ENCODE measurements at places on chromosomes 6 and 20. TPM values are rescaled to one million over a fixed set of nuclear protein-coding genes. Genes with fewer than 3 reads are reported as not detected.

GRCh38 chr6:7073082-7073820 lies 34.5 kb upstream of the RREB1 start:
- no peak for DNase-seq

- no peak for DNase-seq
Measured at GRCh38 chr6:139640448-139640847, 266.0 kb upstream of the CITED2 start.

The TGM2 gene
- total RNA-seq = 137 TPM

The GSTA3 gene
- not detected for total RNA-seq

DNA sequence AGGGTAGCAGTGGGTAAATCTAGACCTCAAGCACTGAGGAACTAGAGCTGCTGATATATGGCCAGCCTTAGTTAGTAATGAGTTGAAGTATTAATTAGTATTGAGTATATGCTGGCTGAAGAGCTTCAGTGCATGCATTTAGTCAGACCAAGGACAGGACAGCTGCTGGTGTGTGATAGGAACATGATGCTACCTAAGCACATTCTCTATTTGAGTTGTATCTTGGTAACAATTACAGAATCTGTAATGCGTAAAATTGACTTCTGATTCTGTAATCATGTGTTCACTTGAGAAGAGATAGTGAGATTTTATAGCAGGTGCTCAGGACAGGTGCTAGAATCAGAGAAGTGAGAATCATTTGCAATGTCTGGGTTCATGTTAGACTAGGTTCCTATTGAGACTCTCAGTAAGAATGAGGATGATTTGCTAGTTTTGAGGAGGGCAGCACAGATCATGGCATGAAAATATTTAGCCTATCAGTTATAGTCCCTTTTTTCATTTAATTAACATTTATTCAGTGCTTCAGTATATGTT lies 369.4 kb upstream of the HS3ST5 start:
- DNase-seq = no peak

DNA sequence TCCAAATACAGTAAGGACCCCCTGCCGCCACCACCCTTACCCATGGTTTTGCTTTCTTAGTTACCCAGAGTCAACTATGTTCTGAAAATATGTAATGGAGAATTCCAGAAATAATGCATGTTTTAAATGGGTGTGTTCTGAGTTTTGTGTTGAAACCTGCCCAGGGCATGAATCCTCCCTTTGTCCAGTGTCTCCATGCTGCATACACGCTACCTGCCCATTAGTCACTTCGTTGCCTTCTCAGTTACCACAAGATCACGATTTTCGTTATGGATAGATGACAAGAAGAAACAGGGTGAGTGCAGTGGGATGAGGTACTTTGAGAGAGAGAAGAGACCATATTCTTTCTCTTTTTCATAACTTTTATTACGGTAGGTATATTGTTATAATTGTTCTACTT lies 10.6 kb downstream of the FARS2 start:
- DNase-seq = no peak

GRCh38 chr6:83770910-83771309 lies 62.0 kb upstream of the SNAP91 start:
- DNase-seq = no peak

DNA sequence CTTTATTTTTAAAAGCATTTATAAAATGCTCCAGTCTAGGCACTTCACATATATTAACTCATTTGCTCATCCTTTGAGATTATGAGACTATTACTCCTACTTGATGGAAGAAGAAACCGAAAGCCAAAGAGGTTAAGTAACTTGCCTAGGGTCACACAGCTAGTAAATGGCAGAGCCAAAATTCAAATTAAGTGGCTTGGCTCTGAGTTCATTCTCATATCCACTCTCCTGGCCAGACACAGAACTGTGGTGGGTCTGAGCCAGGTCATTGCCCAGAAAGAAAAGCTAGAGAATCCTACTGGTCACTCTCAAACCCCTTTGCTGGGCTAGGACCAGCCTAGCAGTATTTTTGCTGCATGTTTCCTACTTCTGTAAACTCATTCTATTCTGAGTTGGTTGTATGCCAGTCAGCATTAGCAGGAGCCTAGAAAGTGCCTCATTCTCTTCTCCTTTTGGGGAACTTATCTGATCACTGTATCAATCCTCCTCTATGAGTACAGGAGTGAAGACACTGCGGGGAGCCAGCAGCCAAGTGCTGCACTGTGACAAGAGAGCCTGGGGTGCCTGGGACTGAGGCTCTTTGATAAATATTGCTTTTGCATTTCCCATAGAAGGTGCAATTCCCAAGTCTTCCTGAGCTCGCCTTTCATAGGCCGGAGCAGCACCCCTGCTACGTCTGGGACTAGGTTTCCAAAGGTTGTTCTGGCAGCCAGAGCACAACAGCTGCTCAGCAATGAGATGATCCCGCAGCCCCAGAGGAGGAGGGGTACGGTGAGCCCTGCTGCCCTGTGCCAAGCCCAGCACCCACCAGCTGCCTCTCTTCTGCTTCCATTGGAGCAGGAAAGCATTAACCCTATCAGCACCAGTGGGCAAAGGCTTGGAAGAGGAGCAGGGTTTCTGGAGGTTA lies 728.3 kb downstream of the MAFB start:
- no peak for DNase-seq

GRCh38 chr6:85126485-85127167 lies 323.3 kb upstream of the NT5E start:
- no peak for DNase-seq

- DNase-seq = no peak
Measured at GRCh38 chr6:38725414-38726183, 10.5 kb downstream of the DNAH8 start.

DNA sequence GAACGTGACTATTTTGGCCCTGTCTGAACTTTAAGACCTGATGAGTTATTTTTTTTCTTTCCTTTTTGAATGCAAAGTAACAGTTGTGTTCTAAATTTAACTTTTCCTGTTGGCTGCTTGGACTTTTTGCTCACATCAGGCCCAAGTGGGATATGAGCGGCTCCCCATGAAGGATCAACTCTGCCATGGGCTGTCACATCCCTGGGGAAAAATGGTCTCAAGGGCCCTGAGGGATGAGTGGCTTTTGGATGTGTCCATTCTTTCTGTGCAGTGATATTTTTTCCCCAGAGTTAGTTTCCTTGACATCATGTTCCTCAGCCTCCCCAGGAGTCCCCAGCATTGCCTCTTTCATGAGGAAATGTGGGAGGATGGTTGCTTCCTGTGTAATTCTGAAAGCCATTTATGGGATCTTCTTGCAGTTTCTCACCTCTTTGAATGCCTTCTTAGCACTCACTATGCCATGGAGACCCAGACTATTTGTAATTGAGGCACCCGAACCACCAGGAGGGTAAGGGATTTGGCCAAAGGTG lies 92.5 kb downstream of the SLC24A3 start:
- DNase-seq = no peak

GRCh38 chr20:38610521-38610920 lies 8.9 kb downstream of the ARHGAP40 start:
- peak; percentile 37 for DNase-seq

The OR2B6 gene
- not detected for total RNA-seq

GRCh38 chr6:20569000-20569610 lies 34.8 kb downstream of the CDKAL1 start:
- DNase-seq = peak; percentile 39

The CLDN20 gene
- total RNA-seq = not detected

The RAET1L gene
- 3.1 TPM for total RNA-seq

The HLA-DOA gene
- total RNA-seq = not detected

The ANKRD66 gene
- not detected for total RNA-seq

The UBR2 gene
- total RNA-seq = 8.3 TPM

The WFDC11 gene
- not detected for total RNA-seq

The RFX6 gene
- not detected for total RNA-seq

The CST2 gene
- total RNA-seq = not detected

- no peak for DNase-seq
Measured at GRCh38 chr6:75331151-75331550, 46.6 kb upstream of the TMEM30A start.

- DNase-seq = peak; percentile 55
Measured at GRCh38 chr6:57173886-57174510, 1.9 kb downstream of the BAG2 start.

- DNase-seq = no peak
Measured at GRCh38 chr6:50939931-50940330, 121.3 kb downstream of the TFAP2B start.

DNA sequence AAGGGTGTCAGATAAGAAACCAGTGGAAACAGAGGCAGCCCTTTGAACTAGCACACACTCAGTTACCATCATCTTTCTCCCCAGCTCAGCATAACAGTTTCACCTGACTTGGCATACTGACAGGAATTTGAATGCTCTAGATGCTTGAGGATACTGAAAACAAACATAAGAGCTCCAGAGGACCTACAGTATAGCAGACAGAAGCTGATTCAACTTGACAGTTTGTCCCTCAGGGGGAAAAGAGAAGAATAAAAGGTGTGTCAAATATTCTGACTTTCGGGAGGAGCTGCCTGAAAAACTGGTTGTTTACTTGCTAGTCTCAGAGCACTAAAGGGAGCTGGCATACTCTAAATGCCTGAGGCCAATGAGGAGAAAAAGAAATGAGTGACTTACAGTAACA lies 35.1 kb downstream of the EYS start:
- DNase-seq = no peak

DNA sequence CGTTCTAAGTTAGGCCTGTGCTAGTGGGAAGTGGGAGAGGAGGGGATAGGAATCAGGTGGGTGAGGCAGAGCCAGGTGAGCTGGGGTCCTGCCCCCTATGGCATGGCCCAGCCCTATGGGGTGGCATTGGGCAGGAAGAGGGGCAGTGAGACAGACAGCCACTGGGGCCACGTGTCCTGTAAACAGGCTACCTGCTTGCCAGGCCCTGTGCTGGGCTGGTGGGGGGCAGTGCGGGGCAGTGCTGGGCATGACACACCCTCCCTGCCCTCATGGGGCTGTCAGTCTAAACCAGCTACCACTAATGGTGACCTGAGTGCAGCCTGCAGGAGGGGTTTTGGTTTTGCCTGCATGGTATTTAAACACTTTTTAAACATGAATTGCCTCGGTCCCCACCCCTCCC lies 10.1 kb upstream of the PMEPA1 start:
- no peak for DNase-seq

DNA sequence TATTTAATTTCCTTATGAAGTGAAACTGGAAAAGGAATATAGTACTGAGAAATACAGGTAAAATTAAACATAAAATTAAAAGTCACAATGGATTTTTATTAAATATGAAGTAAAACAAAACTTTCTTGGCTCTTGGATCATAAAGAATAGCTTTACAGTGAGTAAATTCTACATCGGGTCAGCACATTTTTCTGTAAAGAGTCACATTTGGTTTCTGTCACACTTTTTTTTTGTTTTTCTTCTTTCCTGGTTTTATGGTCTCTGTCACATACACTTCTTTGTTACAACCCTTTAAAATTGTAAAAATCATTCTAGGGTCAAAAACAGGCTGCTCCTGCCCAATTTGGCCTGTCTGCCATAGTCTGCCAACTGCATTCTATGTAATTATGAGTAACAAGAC lies 254.4 kb upstream of the POU3F2 start:
- DNase-seq = no peak

DNA sequence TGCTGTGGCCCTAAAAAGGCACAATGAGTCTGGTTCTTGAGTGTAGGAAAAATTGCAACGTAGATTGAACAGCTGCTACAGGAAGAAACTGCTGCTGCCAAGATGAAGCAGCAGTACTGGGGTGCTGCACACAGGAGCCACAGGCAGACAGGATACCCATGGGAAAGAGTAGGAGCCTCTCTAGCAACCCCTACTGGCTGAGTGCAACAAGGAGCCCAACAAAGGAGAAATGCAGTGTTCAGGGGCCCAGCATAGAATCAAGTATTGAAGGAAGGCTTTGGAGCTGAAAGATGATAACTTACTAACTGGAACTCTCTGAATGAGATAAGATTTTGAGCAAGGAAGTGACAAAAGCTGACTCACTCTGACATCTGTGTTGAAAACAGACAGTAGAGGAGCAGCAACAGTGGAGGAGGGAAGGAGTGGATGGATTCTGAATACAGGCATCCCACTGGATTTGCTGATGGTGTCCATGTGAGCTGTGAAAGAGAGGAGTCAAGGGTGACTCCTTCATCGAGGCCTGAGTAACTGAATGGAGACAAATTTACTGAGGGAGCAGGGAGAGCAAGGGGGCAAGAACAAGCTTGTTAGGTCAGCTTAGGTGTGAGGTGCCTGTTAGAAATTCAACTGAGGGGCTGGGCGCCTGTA lies 534.7 kb upstream of the JARID2 start:
- no peak for DNase-seq

DNA sequence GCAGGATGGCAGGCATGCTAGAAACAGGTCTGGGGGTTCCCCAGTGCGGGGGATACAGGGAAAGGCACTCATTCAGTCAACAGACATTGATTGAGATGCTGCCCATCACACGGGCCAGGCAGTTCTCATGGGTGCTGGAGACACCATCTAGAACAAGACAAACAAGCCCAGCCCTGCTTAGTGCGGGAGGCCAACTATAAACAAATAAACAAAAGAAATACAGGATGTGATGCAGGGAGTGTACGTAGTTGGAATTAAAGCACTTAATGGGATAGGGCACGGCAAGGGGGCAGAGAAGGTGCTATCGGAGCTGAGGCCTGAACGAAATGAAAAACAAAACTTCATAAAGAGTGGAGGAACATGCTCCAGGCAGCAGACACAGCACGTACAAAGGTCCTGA lies 169.3 kb downstream of the PREX1 start:
- DNase-seq = no peak

GRCh38 chr6:148064406-148065134 lies 278.1 kb upstream of the SASH1 start:
- no peak for DNase-seq

DNA sequence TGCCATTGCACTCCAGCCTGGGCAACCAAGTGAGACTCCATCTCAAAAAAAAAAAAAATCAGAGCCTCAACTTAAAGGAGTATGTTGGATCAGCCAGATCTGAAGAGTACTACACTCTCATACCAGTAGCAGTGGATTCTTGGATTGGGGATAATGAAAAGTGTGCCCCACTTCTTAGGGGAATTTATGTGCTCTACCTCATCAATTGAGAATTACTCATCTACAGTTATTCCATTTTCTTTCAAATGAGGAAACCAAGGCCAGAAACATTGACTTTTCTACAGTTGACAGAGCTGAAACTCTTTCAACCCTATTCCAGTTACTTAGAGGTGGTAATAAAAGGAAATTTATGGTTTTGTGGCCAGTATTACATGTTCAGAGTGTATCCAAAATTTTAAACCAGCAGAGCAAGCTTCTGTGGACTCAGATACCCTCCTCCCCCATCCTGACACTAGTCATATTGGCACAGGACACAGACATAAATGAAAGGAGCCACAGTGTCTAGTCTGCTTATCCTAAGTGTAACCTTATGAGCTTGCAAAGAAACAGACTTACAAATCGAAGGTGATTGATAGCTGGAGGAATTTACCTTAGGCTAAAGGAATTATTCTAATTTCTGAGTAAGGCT lies 51.2 kb downstream of the ORC3 start:
- no peak for DNase-seq

DNA sequence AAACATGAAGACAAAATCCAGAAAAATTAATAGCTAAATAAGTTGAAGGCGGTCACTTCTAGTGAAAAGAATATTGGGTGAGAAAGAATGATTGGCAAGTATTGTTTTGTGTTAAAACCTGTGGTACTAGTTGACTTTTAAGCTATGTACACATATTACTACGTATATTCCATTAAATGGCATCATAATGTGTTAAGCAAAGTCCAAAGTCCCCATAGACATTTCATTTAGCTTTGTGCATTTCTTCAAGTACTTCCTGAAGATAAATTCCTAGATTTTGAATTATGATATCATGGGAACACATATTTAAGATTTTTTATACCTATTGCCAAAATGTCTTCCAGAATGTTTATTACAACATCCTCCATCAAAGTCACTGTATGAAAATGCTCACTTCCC lies 272.7 kb upstream of the IRAK1BP1 start:
- DNase-seq = no peak

Data from epithelial cell of proximal tubule (primary cell).